ENCODE measurements at places on chromosomes 1 and 21.

GRCh38 chr1:243956450-243956849, 94.6 kb upstream of the ZBTB18 start:
- DNase-seq = no peak

DNA sequence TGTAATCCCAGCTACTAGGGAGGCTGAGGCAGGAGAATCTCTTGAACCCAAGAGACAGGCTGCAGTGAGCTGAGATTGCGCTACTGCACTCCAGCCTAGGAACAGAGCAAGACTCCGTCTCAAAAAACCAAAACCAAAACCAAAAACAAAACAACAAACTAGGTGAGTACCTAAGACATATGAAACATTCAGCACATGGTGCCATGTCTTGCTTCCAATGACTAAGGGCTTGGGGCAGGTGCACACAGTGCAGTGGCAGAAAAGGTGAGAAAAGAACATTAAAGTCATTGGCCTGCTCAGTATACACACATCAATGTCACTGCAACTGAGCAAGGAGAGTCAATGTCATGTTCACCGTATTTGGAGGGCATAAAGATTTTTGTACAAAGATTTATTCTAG, 4.1 kb upstream of the ACTA1 start:
- DNase-seq = no peak

- DNase-seq = no peak
Observed at GRCh38 chr1:92273039-92273438, 25.7 kb downstream of the GLMN start.

GRCh38 chr1:160726114-160726497, 12.9 kb upstream of the SLAMF7 start:
- no peak for DNase-seq

DNA sequence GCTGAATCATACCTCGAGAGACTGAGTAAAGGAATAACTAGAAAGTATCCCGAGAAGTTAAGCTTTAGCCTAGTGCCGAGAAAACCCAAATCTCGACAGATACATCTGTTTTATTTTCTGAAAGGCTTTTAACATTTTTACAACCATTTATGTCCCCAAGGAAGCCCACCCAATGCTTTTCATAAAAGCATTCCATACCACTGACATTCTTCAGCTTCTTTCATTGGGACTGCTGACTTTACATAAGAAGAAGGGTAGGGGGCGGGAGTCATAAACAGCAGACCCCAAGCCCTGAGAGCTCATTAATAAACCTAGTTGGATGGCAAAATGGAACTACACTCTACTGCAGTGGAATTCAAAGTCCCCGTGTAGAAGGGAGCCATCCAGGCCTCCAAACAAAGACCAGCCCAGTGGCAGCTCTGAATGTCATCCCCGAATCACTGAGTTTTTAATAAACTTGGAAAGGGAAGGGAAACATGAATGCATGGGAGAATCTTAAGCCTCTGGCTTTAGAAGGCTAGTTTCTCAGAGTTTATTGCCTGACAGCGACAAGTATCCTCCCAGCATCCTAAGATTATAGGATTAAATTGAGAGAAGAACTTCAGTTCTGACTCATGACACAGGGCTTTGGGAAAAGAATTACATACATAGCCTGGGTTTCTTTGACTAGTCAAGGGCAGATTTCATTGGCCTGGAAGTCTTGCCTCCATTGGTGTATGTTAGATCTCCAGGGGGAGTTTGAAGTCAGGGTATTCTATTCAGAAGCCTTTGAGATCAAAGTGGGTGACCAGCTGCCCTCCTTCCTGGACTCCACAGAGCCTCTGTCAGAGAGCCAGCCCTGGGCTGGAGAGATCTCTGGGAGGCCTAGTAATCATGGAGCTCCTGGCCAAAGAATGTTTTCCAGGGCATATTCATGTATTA, 3.7 kb downstream of the ATF3 start:
- no peak for DNase-seq

GRCh38 chr1:193311226-193311948, 125.0 kb upstream of the B3GALT2 start:
- no peak for DNase-seq

DNA sequence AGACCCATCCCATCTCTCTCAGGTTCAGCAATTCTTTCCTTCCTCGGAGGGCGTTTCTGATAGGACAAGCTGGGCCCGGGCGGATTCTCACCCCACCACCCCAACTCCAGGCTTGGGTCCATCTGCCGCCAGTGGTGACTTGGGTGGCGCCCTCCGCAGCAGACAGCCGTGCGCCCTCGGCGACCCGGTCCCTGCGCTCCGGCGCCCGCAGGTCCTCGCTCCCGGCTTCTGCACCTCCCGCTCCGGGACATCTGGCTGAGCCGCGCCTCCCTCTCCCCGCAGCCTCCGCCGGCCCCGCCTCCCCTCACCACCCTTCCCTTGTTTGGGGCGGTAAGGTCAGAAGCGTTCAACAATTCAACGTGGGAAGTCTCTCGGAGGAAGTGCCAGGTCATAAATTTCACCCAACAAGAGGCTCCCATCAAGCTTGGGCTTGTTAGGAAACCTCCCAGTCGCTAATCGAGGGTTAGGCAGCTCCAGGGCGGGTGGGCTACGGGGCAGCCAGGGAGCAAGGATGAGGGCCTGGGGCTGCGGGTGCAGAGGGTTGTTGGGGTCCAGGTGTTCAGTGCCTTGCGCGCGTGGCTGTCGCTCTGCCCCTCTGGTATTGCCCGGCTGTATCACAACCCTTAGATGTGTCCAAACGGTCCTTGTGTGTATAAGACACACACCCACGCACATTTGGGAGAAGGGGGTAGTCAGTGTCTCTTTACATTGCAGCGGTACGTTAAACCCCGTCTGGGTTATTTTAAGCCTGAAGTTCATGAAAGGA, 39.8 kb downstream of the OLIG1 start:
- DNase-seq = no peak

Measured in stimulated activated CD4-positive, alpha-beta T cell treated with anti-CD3 and anti-CD28 coated beads, Interleukin-1b, Interleukin-23, amount 100 ng/mL, for 1 hour (primary cell).